ENCODE measurements at places on chromosomes 13 and 19.
A peak's percentile ranks its signal among the peaks of the same experiment; 100 is the strongest.

DNA sequence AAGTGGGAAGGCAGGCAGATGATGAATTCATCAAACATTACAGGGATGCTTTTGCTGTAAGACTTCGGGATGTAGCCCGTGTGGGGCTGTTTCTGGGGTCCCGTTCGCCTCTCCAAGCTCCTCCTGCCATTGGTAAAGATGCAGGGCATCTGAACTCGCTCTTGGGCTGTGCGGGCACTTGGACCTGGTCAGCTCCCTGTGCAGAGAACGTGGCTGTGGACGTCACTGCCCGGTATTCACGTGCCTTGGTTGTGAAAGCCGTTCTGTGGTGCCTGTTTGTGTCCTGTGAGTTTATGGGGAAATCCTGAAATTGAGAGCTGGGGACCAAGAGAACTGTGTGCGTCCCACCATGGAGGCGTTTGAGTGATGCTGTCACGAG is 5.4 kb downstream of the TFDP1 start:
- DNase-seq, result no peak

GRCh38 chr19:16247353-16248182 is 49.9 kb downstream of the AP1M1 start:
- DNase-seq, result peak; percentile 74

- DNase-seq, result no peak
Observed at GRCh38 chr13:80141123-80141849, 199.6 kb downstream of the SPRY2 start.

GRCh38 chr19:55492362-55492944 is 4.2 kb downstream of the SSC5D start:
- no peak for DNase-seq

GRCh38 chr19:1819341-1820255 is 7.5 kb upstream of the ATP8B3 start:
- DNase-seq, result no peak

GRCh38 chr19:40348961-40349507 is 539 bp downstream of the PLD3 start:
- no peak for DNase-seq

- DNase-seq, result no peak
Observed at GRCh38 chr13:90107661-90108060, 1239.8 kb upstream of the MIR17HG start.

DNA sequence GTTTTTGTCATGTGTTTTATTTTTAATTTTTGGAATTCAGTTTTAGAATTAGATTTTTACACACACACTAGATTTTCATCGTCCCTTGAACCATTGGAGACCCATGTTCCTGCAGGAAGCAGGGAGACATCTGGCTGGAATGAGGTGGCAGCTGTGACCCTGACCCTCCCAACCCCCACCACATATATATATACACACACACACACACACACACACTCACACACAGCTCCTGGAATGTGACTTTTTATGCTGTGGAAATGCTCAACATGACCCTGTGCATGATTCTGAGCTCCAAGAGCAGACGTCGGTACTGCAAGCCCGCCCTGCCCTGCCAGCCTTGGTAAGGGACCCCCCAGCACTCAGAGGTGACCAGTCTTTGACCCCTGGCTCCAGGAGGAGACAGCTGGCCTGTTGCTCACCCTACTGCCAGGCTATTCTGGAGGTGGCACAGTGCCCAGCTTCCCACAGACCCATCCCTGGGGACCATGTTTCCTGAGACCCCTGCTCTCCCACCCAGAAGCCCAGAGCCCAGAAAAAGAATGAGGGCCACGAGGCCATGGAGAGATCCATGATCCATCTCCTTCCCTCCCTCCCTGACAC is 103.2 kb upstream of the VSTM2B start:
- DNase-seq, result no peak

DNA sequence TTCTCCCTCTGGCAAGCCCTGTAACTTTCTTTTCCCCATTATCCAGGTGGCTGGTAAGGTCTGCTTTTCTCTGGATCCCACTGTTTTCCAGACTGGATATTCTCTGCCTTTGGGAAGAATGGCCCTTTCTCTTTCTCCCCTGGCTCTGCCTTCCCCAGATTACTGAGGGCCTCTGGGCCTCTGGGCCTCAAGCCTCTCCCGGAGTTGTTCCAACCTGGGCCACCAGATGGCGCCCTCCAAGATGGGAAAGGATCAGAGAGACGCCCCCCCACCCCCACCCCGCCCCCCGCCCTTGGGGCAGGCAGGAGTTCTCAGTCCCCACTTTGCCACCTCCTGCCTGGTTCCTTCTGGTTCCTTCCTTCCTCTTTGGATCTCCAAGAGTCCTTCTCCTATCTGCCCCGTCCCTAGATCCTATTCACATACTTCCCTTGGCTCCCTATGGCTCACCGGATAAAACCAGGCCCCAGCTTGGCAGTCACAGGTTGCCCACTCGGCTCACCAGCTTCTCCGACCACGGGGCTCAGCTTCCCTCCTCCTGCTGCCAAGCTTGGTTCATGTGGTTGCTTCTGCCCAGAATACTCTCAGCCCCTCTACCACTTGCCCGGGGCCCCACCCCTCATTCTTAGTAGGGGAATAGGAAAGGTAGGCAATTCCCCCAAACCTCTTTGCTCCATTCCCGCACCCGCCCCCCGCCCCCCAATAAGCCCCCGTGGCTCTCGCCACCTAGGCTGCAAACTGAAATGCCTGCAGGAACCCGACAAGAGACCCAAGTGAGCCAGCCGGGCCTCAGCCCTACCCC is 13.1 kb downstream of the EPS8L1 start:
- peak; percentile 77 for DNase-seq

DNA sequence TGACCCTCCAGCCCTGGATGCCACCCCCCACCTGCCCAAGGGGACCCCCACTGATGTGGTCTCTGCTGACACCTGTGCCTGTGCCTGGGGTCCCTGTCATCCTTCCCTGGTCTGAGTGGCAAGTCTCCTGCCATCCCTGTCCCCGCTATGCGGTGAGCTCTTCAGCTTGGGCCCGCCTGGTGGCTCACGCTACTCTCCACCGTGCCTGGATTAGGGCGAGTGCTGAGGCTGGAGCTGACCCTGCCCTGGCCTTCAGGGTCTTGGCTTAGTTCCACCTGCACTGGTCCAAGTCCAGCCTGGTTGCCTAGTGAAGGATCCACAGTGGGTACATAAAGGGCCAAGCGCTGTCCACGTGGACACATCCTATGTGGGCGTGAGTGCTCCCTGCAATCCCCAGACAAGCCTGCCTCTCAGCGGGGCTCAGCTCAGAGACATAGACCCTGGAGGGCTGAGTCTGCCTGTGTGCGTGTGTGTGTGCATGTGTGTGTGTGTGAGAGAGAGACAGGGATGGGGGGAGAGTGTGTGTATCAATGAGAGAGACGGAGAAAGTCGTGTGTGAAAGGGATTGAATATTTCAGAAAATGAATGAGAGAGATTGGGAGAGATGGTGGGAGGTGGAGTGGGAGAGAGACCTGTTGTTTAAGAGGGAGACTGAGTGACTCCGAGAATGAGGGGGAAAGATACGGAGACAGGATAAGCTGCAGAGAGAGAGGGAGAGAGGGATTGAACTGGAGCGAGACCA is 22.1 kb downstream of the WTIP start:
- no peak for DNase-seq

DNA sequence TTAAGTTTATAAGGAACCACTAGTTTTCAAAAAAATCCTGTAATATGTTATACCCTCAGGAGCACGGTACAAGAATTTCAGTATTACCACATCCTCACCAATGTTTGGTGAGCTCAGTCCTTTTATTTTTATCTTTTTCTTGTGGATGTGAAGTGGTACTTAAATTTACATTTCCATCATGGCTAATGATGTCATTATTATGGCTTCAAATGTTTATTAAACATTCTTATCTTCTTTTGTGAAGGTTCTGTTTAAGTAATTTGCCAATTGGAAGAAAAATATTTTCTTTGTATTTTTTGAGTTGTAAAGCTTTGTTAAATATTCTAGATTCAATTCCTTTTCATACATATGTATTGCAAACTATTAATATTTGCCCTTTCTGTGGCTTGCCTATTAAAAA is 291.0 kb downstream of the ENOX1 start:
- DNase-seq, result no peak

GRCh38 chr13:46207828-46208227 is 3.9 kb upstream of the LRRC63 start:
- no peak for DNase-seq

GRCh38 chr19:1789261-1790041 is 22.6 kb downstream of the ATP8B3 start:
- no peak for DNase-seq

DNA sequence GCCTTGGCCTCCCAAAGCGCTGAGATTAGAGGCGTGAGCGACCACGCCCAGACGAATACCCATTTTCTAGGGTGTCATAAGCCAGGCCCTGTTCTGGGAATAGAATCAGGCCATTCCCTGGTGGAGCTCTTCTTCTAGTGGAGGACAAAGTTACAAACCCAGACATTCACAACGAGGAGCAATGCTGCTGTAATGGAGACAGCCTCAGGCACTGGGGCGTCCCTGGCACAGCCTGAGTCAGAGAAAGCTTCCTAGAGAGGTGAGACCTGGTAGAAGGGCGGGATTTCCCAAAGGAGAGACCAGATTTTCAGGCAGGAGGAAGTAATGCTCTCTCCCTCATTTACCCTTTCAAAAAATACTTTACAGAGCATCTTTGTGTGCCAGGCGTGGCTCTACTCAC is 12.7 kb downstream of the PRKCG start:
- no peak for DNase-seq

GRCh38 chr19:43354305-43354627 is 780 bp downstream of the CD177 start:
- DNase-seq, result no peak

- peak; percentile 88 for DNase-seq
Observed at GRCh38 chr13:73058736-73059459, at the start of gene KLF5. TSS of gene KLF5 (plus strand) at chr13:73059005. CDS start at chr13:73059328, 323 bp downstream.

- DNase-seq, result no peak
Observed at GRCh38 chr13:111304603-111305289, 15.7 kb upstream of the TEX29 start.

GRCh38 chr13:72788831-72789230 is 6.9 kb downstream of the PIBF1 start:
- DNase-seq, result no peak

- no peak for DNase-seq
Observed at GRCh38 chr19:28530406-28531035, 682.4 kb downstream of the UQCRFS1 start.

GRCh38 chr13:29573190-29573589 is 22.3 kb downstream of the SLC7A1 start:
- no peak for DNase-seq

DNA sequence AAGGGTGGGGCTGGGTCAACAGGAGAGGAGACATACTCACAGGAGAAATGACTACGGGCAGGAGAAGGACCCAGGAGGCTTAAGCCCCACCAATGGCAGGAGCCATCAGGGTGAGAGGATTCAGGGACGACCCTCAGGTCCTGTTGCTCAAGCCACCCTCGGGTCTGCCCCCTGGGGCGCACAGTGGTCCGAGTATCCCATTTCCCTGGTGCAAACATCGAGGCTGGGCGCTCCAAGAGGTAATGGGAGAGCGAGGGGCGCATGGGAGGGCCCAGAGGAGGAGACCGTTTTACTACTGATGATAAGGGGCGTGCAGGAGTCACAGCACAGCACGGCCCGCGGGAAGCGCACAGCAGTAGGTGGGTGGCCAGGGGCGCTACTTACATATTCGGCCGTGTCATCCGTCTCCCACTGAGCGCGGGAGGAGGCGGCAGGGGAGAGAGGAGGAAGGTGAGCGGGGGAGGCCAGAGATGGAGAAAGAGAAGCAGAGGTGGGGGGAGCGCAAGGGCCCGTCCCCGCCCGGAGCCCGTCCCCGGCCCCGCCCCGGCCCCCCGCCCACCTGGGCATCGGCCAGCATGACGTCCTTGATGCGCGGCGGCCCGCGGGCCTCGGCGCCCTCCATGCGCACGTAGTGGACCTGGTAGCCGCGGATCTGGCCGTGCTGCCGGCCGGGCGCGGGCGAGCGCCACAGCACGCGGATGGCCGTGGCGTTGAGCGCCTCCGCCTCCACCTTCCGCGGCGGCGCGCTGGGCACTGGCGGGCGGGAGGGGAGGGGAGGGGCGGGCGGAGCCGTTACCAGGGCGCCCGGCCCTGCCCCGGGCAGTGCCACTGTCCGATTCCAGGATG is 111.5 kb downstream of the PTPRS start:
- DNase-seq, result no peak

DNA sequence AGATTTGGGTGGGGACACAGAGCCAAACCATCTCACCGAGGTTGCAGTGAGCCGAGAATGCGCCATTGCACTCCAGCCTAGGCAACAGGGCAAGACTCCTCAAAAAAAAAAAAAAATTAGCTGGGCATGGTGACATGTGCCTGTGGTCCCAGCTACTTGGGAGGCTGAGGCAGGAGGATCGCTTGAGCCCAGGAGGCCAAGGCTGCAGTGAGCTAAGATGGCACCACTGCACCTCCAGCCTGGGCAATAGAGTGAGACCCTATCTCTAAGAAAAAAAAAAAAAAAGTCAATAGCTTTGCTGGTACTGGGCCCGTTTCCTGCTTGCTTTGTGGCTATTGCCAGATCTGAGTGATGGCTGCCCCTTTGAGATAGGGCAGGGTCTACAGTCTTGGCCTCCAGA is 13.1 kb downstream of the ACP7 start:
- DNase-seq, result no peak

- no peak for DNase-seq
Observed at GRCh38 chr13:49238621-49239020, 9.1 kb upstream of the CDADC1 start.

DNA sequence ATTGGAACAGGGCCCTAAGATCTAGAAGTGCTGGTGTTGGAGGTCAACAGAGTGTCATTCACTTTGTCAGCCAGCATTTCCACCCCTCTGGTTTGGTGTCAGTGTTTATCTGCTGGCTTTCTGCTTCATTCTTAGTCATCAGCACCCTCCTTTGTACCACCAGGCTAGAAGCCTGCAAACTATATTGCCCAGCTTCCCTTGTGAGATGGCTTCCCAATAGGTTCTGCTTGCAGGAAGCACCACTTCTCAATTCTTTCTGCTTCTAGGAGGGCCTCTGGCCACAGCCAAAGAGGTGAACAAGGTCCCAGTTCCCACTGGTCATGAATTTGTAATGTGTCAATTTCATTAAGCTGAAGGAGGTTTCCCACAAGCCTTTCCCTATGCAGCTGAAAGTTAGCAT is 36.4 kb upstream of the CALM3 start:
- no peak for DNase-seq

DNA sequence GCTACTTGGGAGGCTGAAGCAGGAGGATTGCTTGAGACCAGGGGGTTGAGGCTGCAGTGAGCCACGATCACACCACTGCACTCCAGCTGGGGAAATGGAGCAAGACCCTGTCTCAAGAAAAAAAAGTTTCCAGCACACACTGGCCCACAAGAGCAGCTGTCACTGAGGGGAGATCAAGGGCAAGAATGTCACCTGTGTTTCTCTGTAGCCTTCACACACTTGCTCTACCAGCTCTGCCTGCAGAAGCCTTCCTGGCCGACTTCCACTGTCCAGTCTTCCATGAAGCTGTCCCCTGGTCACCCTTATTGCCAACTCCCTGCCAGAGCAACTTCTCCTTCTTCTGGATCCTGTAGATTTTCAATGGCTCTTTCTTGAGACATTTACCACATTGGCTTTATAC is 158.0 kb downstream of the KCTD15 start:
- DNase-seq, result no peak

- no peak for DNase-seq
Observed at GRCh38 chr19:45985321-45985720, 9.9 kb upstream of the CCDC61 start.
